ENCODE measurements at places on chromosomes 7 and 10.

- DNase-seq: no peak
These were observed 262.8 kb downstream of the BBS9 start for GRCh38 chr7:33392148-33392547.

GRCh38 chr7:92674379-92674778, 84.2 kb upstream of the FAM133B start:
- no peak for DNase-seq

- no peak for DNase-seq
These were observed 100.3 kb downstream of the ARHGAP21 start for GRCh38 chr10:24623383-24623782.

- DNase-seq: no peak
These were observed 34.7 kb upstream of the NPY start for GRCh38 chr7:24249266-24249665.

- no peak for DNase-seq
These were observed 142.9 kb upstream of the ITGB1 start for GRCh38 chr10:33100781-33101391.

DNA sequence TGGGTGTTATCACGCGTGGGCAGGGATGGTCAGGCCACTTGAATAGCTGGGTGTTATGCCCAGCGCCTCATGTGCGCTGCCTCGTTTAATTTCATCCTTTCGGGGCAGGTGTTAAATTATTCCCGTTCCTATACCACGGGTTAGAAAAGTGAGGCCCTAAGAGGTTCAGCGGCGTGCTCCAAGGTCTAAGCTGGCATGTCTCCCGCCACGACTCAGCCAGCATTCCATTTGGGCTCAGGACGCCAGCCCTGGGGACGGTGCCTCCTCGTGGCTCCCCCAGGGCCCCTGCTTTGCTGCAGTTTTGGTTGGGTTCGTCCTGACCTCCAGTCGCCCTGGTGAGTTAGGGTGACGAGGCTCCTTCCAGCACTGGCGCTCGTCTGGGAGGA, 124.5 kb downstream of the TRRAP start:
- no peak for DNase-seq

GRCh38 chr7:108109221-108109908, 20.8 kb downstream of the LAMB4 start:
- no peak for DNase-seq

- no peak for DNase-seq
These were observed 584.2 kb upstream of the MBL2 start for GRCh38 chr10:53356616-53357349.

DNA sequence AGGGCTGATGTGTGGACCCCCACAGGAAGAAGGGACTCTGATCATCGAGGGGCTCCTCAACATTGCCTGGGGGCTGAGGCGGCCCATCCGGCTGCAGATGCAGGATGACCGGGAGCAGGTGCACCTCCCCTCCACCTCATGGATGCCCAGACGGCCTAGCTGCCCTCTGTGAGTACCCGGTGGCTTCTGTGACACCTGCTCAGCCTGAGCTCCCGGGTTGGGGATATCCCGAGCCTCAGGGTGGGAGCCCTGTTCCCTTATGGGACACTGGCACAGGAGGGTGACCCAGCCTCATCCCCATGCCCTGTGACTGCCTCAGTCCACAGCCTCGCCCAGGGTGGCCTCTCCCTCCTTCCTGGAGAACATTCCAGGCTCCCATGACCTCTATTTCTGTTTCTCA, 3.9 kb upstream of the DEPP1 start:
- no peak for DNase-seq

DNA sequence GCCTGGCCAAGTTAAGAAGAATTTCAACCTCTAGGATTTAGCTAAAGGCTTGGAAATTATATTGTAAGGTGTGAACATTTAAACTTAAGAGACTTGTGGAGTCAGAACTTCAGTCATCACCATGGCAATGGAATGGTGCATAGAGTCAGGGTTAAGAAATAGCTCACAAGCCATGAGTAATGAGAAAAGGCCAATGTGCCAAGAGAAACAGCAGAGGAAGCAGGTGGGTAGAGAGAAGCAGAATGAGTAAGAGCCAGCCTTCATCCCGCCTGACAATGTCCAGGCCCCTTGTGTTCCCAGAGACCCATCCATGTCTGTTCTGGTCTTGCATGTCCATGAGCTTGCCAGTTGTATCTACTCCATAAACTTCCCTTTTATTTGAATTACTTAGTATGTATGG, 62.6 kb upstream of the TBX20 start:
- no peak for DNase-seq

DNA sequence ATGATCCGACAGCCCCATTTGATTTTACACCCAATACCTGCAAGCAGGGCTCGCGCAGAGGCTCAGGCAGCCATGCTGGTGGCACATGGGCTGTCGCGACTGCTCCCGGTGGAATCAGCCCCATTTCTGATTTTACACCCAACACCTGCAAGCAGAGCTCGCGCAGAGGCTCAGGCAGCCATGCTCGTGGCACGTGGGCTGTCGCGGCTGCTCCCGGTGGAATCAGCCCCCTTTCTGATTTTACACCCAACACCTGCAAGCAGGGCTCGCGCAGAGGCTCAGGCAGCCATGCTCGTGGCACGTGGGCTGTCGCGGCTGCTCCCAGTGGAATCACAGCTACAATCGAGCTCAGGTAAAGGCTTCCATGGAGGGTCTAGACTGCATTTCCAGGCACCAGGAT, 244.1 kb downstream of the PTPRN2 start:
- DNase-seq: no peak

- no peak for DNase-seq
These were observed 3.3 kb downstream of the WIPF3 start for GRCh38 chr7:29809533-29810155.

GRCh38 chr7:64883113-64883905, 19.8 kb upstream of the ZNF273 start:
- no peak for DNase-seq

GRCh38 chr7:142760071-142760642, 10.6 kb upstream of the PRSS2 start:
- no peak for DNase-seq

DNA sequence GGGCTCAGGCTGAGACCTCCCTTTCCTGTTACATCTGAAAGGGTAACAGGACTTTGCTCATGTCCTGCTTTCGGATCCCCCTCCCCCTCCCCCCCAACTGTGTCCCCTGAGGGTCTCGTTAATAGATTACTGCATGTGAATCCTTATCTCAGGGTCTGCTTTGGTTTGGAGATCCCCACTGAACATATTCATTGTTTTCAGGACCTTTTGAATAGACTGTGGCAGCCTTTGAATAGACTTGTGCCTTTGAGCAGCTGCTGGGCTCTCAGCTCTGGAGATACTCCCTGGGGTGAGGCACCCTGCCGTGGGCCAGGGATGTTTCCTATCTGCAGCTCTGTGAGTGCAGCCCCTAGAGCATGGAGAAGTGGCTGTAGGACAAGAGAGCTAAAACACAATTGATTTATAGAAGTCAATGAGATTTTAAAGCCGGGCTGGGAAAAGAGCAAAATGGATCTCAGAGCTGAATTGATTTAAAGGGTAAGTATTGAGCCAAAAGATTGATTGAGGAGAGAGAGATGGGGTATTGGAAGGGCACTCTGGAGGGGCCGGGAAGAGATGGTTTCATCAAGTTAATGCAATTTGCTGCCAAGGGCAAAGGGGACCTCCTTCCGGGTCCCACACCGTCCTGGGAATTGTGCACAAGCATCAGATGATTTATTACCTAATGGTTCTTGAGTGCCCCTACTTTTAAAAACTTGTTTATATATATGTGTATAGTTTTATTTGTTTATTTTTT, 9.9 kb downstream of the ARHGAP22 start:
- DNase-seq: no peak

DNA sequence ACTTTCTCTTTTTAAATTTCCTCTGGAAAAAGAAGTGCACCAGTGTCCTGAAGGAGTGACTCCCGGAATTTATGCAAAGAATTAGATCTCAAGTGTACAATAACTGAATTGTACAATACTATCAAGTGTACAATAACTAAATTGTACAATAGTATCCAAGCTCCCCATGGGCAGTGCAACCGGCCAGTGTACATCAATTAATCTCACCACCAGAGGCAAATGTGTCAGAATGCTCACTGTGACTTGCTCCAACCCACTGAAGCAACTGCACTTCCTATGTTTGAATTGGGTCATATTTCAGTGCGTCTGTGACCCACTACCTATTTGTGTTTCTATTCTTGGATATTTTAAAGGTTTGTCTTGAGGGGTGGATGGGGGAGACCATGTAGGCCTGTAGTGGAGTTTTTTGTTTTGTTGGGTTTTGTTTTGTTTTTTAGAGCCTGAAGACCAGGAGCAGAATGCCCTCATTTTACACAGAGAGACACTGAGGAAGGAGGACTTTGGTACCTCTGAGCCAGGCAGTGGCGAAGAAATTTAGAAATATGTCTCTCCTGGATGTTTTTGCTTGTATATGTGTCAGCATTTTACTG, 78.5 kb upstream of the CTTNBP2 start:
- no peak for DNase-seq

- peak; percentile 28 for DNase-seq
These were observed 199.9 kb downstream of the EVX1 start for GRCh38 chr7:27442455-27442854.

DNA sequence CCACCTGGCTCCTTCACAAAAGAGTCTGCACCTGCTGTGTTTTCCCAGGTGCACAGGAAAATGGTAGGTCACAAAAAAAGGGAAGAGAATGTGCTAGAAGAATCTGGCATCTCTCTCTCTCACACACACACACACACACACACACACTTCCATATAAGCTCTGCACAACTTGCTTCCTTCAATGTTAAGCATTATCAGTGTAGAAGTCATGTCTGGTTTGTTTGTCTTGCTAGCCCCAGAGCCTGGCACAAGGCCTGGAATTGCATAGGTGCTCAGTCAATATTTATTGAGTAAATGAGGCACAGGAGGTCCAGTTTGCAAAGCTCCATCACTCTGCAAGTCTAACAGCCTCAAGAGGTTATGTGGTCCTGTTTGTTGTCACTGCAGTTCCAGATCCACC, 867.3 kb upstream of the AUTS2 start:
- DNase-seq: no peak

- no peak for DNase-seq
These were observed 75.6 kb upstream of the OGDHL start for GRCh38 chr10:49837685-49838084.

DNA sequence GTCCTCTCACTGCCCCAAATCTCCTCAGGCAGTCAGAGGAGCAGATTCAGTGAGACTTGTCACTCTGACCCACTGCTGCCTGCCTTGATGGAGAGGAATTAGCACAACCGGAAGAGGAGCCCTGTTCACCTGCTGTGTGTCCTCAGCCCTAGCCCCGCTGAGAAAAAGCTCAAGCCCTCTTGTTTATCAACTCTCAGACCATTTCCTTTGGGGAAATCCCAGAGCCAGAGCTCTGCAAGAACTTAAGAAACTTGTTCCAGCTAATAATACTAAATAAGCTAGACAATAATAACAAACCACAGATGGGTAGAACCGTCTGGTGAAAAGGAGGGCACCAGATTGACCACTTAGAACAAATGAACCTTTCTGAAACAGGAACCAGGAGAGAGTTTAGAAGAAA, 37.7 kb upstream of the ITGB1 start:
- no peak for DNase-seq

DNA sequence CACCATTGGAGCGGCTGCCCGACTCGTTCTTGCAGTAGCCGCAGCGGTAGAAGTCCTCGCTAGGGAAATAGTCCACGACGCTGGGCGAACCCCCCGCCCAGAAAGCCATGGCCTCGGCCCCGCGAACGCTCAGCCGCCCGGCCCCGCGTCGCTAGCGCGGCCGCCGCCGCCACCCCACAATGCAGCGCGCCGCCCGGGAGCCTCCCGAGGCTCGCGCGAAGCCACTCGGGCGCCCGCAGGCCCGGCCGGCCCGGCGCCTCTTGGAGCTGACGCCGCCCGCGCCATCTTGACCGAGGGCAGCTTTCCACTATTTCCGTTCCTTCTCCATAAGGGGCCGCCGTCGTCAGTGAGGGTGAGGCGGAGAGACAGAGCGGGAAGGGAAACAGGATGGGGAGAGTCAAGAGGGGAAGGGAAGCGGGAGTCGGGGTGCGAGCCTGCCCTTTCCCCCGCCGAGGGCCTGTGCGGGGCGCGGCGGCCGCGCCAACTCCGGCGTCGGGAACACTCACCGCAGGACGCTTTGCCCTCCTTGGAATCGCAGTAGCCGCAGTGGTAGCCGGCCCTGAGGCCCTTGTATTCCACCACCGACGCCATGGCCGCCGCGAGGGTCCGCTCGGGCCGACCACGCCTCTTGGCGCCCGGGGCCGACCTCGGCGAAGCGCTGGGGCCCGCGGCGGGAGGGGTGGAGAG, at the start of gene ATE1:
Gene ATE1 (minus strand): TSS at position 191 of the 687 bp plus-strand sequence. CDS start 82 bp downstream, at position 109.
- DNase-seq: peak; percentile 85

GRCh38 chr10:35215107-35215506, 88.5 kb downstream of the CREM start:
- no peak for DNase-seq

Data from GM04504 (cell line).